ENCODE measurements at places on chromosomes 11 and 22. TPM values are rescaled to one million over a fixed set of nuclear protein-coding genes. Genes with fewer than 3 reads are reported as not detected.

- H3K27me3 ChIP-seq, result no peaks in the 10 kb centered on the region
- no peak overlapping the region for H3K27ac ChIP-seq
- H3K36me3 ChIP-seq, result no peaks in the 10 kb centered on the region
- no peaks in the 10 kb centered on the region for H3K4me1 ChIP-seq
- no peak for DNase-seq
- H3K4me3 ChIP-seq, result no peak overlapping the region
Observed at GRCh38 chr11:28542561-28542960, 434.4 kb downstream of the METTL15 start.

- H3K4me3 ChIP-seq, result no peak overlapping the region
- no peak for DNase-seq
- no peaks in the 10 kb centered on the region for H3K36me3 ChIP-seq
- no peak overlapping the region for H3K27ac ChIP-seq
- H3K27me3 ChIP-seq, result no peaks in the 10 kb centered on the region
Observed at GRCh38 chr11:12003336-12003735, 5.1 kb downstream of the DKK3 start.

DNA sequence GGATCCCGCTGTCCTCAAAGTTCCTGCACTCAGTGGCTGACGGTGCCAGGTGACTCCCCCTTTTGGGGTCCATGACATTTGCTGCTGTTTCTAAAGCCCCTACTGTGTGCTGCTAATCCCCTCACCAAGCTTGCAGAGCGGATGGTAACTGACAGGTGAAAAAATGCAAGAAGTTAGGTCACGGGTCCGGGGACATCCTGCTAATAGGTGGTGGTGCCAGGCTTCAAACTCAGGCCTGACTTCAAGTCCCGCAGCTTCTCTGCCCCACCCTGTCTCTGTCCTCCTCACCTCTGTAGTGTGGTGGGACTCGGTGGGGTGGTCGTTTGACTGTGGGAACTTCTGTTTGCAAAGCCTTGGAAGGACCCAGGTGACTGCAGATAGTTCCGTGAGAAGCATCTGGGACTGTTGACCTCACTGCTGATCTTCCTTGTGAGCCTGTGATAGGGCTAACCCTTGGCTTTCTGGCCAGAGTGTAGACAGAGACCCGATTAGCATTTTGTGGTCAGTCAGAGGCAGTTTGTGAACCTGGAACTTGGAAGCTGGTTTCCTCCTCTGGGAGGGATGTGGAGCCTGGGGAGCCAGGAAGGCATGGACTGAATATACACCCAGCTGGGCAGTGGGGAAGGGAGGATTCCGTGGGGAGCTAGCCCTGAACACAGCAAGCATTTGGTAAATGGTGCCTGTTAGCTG, 115.4 kb upstream of the OR4B1 start:
- H3K27ac ChIP-seq, result no peak overlapping the region
- no peak overlapping the region for H3K4me3 ChIP-seq
- DNase-seq, result no peak
- no peaks in the 10 kb centered on the region for H3K27me3 ChIP-seq
- H3K36me3 ChIP-seq, result no peaks in the 10 kb centered on the region

The ZNF280A gene
- not detected for total RNA-seq

The UPK3A gene
- total RNA-seq, result not detected

Data from upper lobe of left lung (tissue), 6 donors.